ENCODE measurements at places on chromosomes 2 and 18. TPM values are rescaled to one million over a fixed set of nuclear protein-coding genes. Genes with fewer than 3 reads are reported as not detected.

DNA sequence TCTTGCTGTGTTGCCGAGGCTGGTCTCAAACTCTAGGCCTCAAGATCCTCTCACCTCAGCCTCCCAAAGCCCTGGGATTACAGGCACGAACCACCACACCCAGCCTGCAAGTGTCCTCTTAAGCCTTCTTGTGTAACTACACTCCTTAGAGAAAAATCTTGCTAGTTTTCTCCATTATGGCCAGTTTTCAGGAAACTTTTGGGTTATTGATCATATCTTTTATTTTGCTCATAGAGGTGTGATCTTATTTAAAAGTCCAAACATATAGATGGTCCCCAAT, 2.4 kb downstream of the SOCS6 start:
- no peak for DNase-seq

Gene SLC5A7
- 0.18 TPM for polyA plus RNA-seq

DNA sequence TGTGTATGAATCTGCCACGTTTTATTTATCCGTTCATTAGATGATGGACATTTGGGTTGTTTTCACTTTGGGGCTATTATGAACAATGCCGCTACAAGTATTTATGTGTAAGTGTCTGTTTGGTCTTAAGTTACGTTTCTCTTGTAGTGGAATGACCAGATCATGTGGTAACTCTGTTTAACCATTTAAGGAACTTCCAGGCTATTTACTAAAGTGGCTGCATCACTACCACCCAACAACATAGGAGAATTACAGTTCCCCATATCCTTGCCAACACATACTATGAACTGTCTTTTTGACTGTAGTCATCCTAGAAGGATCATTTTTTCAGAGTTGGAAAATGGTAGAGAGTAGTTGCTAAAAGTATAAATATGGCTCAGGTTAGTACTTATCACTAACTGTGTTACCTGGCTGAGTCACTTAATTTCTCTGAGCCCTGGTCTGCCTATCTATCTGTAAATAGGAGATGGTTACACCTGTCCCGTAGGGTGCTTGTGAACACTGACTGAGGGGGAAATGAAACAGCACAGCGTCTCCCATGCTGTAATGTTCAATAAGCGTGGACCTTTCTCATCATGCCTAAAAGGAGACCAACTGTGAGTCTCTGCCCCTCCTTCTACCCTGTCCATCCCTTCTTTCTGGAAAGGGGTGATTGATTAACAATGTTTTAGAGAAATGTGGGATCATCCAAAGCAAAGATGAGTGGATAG, 103.1 kb downstream of the SH3RF3 start:
- DNase-seq = no peak

DNA sequence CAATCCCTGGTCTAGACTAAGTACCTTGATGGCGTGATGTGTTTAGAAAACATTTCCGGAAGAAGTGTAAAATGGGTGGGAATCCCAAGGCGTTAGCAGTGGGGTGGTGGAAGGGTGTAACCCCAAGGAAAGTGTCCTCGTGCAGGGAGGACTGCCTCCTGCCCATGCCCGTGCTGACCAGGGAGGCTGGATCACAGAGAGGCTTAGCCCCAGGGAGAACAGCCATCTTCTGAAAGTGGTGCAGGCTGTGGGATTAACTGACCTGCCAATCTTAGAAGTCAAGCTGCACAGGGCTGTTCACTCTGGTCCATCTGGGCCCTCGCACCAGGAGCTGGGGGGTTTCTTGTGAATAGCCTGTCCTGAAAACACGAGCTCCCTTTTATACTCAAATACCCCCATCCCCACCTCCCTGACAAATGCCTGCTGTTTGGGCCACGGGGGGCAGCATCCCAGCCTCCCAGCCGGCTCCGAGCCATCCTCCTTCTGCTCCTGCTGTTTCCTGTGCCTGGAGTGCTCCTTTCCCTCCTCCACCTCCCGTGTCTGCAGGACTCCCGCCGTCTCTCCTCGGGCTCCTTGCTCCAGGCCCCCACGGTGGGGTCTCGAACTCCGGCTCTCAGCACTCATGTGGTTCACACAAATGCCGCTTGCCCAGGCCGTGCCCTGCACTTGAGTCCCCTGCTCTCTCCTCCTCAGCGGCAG, 52.1 kb upstream of the PXDN start:
- no peak for DNase-seq

DNA sequence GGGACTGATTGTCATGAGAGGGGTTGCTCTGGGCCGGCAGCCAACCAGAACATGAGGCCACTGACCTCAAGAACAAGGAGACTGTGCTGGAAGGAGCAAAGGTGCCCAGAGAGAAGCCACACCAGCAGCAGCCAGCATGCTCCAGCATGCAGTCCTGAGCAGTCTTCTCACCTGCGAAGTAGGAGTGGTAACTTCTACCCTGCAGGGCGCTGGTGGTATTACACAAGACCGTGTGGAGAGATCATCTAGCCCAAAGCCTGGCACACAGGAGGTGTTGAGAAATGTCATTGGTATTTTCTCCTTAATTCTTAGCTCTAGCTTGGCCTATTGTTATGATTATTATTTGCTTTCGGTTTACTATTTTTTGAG, 132.7 kb downstream of the TSN start:
- DNase-seq = no peak
